Activated CD4-positive, alpha-beta T cell treated with anti-CD3 and anti-CD28 coated beads, Interleukin-2, amount 10 ng/mL, durations not matched to agents 7 days and 5 days (primary cell): ENCODE measurements at places on chromosomes 5 and 9.

- DNase-seq, result no peak
Observed at GRCh38 chr5:128403333-128403732, 134.7 kb downstream of the FBN2 start.

GRCh38 chr9:127828262-127829031 is 25.8 kb downstream of the FPGS start:
- DNase-seq, result no peak

GRCh38 chr9:121631978-121632418 is 19.4 kb upstream of the DAB2IP start:
- DNase-seq, result no peak

DNA sequence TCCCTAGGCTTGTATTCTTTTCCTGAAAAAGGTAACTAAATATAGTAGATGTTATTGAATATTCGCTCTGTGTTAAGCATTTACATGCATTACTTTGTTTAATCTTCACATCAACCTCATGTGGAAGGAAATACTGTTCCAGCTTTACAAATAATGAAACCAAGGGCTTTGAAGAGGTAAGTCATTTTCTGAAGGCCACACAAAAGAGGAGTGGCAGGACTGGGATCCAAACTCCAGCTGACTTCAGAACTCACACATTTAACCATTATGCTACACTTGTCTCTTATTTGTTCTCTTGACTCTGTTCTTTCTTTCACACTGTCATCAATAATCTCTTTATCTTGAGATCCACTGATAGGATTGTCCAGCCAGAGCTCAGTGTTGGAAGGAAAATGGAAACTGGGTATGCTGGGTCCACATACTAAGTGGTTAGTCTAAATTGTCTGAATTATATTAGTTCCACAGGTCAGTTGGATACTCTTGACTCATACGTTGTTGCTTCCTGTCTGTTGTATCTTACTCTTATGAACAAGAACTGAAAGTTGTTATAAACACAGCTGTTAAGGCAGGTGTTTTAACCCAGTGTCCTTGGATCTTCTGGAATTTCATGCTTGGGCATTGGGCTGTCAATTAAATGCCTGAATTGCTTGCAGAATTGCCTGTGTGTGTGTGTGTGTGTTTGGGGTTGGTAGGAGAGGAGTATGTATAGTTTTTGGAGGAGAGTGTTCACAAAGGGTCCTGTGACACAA is 65.6 kb downstream of the TLE4 start:
- DNase-seq, result no peak
